ENCODE measurements at places on chromosomes 5 and 9.

- DNase-seq: peak; percentile 75
These were observed 457 bp upstream of the IDNK start for GRCh38 chr9:83622433-83622938.

DNA sequence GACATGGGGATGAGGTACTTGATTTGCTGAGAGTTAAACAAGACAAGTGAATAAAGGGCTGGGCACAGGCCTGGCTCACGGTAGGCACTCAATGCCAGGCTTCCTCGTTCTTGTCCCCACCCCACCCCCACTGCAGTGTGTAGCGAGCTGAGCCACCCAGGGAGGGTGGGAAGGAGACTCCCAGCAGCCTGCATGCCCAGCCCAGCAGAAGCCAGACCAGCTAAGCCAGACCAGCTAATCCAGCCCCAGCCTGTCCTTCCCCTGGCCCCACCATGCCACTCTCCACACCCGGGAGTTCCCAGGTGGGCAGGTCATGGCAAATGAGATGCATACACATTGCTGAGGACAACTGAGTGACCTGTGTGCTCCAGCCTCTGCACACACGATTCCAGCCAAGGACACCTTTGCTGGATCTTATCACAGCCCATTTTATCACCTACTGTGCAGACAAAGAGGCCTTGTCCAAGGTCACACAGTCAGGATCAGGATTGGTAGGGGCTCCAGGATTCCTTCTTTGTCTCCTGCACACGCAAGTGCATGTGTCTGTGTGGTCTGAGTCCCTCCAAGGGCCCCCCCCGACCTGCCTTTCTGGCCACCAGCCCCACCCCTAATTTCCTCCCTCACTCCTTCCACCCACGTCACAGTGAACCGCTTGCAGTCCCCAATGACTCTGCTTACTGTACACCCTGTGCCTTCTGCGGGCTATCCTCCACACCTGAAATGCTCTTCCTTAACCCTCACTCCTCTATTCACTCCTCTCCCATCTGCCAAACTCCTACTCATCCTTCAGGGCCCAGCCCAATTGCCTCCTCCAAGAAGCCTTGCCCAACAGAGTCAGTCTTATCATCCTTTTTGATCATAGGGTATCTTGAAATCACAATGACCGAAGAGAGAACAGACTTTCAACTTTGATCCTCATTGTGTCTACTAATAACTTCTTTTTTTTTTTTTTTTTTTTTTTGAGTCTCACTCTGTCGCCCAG, 26.6 kb downstream of the DUSP1 start:
- no peak for DNase-seq

DNA sequence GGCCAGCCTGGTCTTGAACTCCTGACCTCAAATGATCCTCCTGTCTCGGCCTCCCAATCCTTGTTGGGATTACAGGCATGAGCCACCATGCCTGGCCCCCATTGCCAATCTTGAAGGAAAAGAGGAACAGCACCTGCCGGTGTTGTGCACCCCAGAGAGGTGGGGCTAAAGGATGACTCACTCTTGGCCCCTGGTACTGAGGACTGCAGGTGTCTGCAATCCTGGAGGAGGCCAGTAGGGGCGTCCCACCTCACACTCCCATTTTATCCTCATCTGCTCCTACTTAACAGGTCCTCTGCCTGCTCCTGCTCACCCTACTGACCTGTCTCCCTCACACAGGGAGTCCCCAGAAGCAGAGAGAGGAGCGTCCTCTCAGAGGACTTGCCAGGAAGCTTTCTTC, 390.4 kb downstream of the ARHGEF28 start:
- DNase-seq: no peak

GRCh38 chr9:113368982-113369854, 7.6 kb downstream of the HDHD3 start:
- DNase-seq: no peak

- no peak for DNase-seq
These were observed 47.8 kb downstream of the WNK2 start for GRCh38 chr9:93231716-93232115.

DNA sequence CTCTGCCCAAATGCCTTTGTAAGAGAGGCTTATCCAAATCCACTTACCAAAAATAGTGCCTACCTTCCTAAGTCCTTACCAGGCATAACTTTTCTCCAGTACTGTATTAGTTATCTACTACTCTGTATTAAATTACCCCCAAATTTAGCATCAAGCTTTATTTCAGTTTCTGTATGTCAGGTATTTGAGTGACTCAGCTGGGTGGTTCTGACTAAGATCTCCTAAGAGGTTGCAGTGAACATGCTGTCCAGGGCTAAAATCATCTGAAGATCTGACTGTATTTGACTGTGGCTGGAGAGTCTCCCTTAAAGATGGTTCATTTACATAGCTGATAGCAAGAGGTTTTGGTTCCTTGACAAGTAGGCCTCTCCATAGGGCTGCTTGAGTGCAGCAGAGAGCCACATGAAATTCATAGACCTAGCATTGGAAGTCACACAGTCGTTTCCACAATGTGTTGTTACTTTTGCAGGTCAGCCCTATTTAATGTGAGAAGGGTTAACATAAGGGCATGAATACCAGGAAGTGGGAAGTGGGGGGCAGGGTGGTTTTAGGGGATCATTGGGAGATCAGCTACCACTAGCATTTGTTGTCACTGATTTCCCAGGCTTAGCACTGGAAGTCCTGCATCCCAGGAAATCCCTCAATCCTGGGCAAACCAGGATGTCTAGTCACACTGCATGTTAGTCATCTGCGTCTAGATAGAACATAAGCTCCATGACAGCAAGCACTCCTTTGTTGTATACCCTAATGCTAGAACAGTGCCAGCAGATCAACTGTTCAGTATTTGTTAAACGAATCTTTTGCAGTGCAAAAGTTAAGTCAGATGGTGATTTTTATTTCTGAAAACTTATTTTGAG, 2.0 kb upstream of the ZNF622 start:
- no peak for DNase-seq
